ENCODE measurements at places on chromosomes 2 and 18.
A peak's percentile ranks its signal among the peaks of the same experiment; 100 is the strongest.

- no peak for DNase-seq
Measured at GRCh38 chr2:225196579-225196978, 154.3 kb upstream of the DOCK10 start.

- no peak for DNase-seq
Measured at GRCh38 chr2:10168221-10168620, 45.7 kb downstream of the RRM2 start.

DNA sequence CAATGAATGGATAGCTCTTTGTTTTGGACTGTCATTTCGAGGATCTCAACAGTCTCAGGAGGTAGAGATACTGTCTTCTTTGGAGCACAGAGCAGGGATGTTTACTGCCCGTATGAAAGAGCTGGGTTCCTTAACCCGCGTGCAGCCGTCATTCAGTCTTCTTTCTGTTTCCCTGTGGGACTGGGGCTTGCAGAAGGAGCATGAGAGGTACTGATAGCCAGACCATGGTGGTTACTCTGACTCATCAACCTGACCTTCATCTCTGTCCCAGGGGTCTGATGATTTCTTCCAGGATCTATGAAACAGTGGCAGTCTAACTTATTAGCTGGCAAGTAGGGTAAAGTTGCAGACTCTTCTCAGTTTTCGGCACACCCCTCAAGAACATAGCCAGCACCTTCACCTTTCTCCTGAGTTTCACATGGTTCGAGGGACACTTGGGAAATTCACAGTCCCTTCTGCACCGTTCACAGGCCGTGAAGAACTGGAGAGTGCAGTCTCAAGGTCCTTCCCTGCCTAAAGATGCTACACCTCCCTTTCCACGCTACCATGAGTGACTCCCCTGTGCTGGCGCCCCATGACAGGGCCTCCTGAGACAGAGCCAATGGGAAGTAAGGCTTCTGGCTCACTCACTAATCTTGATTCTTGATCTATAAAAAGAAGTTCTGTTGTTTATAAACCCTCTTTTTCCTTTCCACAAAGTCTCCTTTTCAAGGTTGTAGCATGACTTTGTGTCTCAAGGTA is 226.2 kb downstream of the MC4R start:
- DNase-seq, result no peak

- no peak for DNase-seq
Measured at GRCh38 chr2:240986787-240987411, 11.5 kb upstream of the SNED1 start.

- no peak for DNase-seq
Measured at GRCh38 chr2:170817093-170818035, 677 bp downstream of the GAD1 start.

GRCh38 chr18:61681065-61681464 is 211.7 kb downstream of the RNF152 start:
- no peak for DNase-seq

DNA sequence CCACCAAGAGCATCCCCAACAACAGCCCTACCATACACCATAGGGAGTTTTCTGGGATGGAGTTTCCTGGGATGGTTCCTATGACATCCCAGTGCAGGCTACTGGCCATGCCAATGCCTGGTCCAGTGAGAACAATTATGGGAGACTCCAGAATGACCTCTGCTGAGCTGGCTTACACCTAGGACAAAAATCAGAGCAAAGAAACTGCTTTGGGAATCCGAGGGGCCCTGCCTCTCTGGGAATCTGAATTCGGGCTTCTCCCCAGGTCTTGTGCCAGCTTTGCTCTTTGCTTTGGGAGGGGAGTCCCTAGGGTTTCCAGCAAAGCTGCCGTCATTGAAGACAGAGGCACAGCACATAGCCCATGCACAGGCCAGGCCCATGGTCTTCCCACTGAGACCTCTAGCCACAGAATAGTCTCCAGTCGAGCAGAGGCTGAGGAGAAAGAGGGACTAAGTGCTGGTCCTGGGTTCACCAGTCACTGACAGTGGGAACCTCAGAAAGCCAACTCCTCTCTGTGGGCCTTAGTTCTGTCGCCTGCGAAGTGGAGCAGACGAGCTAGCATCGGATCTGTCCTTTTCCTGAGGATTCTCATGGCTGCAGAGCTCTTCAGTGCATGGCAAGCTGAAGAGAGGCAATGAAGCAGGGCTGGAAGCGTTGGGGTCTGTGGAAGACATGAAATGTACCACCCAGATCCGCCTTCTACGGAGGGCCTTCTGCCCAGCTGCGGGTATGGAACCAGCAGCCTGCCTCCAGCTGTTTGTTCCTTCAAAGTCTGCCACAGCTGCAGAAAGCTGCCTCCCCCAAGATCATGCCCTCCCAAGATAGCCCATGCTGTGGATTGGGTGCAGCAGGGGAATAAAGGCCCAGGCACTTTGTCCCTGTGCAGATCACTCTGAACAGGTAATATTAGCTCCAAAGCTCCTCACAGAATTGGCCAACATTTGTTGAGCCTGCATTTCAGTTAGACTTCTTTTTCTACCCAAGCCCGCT is 11.2 kb upstream of the LBH start:
- no peak for DNase-seq

DNA sequence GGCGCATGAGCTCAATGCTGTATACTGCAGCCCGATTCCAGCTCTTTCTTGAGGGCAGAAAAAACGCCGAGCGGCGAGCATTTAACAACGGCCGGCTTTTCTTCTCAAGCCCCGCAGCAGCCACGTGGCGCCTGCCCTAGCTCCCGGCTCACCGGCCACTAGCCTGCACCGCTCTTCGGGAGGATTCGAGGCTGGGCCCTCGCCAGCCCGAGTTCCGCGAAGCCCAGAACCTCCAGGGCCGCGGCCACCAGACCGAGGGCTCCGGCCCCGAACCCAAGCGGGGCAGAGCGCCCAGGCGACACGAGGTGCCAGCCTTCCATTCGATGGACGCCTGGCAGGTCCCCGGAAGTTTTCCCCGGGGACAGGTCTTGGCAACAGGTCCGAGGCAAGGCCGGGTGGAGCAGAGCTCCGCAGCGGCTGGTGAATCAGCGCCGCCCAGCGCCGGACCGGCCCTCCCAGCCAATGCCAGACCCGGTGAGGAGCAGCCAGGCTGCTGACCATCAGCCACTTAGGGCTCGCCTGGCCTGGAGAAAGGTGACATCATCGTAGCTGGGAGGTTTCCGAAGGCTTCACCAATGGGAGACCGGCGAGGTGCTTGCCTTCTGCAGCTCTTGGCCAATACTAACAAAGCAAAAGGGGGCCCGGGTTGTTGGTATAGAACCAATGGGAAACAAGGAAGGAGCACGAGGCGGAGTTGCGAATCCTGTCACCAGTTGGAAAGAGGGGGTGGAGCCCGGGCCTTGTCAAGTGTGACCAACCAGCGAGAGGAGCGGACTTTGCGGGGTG is 552 bp upstream of the MXD1 start:
- DNase-seq, result peak; percentile 99

- DNase-seq, result no peak
Measured at GRCh38 chr2:197195518-197195917, 115.1 kb downstream of the ANKRD44 start.

- no peak for DNase-seq
Measured at GRCh38 chr18:67211646-67212045, 304.9 kb downstream of the DSEL start.

- no peak for DNase-seq
Measured at GRCh38 chr18:79847606-79848293, 50.0 kb downstream of the KCNG2 start.

GRCh38 chr2:46954951-46955571 is 39.5 kb upstream of the MCFD2 start:
- DNase-seq, result no peak

DNA sequence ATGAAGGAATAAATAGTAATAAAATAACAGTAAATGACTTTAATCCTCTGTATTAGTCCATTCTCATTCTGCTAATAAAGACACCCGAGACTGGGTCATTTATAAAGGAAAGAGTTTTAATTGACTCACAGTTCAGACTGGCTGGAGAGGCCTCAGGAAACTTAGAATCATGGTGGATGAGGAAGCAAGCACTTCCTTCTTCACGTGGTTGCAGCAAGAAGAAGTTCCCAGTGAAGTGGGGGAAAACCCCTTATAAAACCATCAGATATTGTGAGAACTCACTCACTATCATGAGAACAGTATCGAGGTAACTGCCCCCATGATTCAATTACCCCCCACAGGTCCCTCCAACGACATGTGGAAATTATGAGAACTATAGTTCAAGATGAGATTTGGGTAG is 727.9 kb upstream of the LINC00305 start:
- DNase-seq, result no peak

GRCh38 chr2:52968043-52968442 is 799.6 kb upstream of the CHAC2 start:
- no peak for DNase-seq

DNA sequence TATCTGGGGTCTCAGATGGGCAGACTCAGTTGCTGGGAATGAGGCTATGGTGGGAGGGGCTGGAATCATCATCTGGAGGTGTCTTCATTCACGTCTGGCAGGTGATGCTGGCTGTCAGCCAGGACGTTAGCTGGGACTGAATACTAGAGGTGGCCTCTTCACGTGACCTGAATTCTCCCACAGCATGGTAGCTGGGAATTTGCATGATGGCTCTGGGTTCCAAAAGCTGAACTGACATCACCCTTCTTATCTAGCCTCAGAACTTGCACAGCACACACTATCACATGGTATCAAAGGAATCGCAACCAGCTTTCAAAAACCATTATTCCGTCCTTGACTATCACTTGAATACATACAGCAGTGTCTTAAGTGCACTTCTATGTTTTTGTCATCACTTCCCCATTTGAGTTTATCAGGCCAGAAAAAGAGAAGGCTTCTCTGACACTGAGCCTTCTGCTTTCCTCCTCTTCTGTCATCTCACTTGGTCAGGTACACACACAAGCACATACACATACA is 53.0 kb upstream of the LRP2 start:
- no peak for DNase-seq

GRCh38 chr18:71252351-71252865 is 963.6 kb downstream of the SOCS6 start:
- no peak for DNase-seq

DNA sequence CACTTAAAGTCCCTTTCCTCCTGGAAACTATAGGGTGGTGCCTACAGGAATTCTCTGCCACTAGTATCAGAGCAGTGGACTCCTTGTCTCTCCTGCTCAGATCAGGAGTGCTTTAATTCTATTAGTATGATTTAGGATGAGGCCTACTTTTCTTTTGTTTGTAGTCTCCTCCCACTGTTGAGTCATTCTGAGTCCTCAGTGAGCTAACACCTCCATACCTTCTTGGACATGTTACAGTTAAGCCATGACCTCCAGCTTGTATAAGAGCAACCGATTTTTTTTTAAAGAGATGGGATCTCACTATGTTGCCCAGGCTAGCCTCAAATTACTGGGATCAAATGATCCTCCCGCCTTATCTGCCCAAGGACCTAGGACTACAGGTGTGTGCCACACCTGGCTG is 48.7 kb upstream of the OTOF start:
- DNase-seq, result no peak

DNA sequence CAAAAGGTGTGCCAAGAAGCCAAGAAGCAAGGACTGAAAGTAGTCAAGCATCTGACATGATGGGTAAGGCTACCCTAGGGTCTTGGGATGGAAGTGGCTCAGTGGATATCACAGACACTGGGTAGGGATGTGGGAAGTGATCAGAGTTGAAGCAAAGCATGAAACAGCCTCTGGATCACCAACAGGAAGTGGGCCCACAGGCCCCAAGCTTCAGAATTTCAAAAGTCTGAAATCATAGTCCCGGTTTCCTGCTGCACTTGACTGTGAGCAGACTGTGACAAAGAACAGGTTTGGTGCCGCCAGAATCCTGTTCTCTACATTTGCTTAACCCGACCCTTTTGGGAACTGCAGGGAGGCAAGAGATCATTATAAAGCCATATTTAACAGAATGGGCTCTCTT is 57.4 kb downstream of the SP100 start:
- DNase-seq, result no peak

Measured in NCI-H2107 (cell line).